Endothelial cell (in vitro differentiated cells): ENCODE measurements at places on chromosomes 4 and X. TPM values are rescaled to one million over a fixed set of nuclear protein-coding genes. Genes with fewer than 3 reads are reported as not detected.

FSTL5 gene
- total RNA-seq: 0.08 TPM

HTR2C gene
- total RNA-seq: 0.10 TPM

KIT gene
- 49.1 TPM for total RNA-seq

IGSF1 gene
- total RNA-seq: 1.1 TPM

PAGE2 gene
- not detected for total RNA-seq
